ENCODE measurements at places on chromosomes 7 and 10.

DNA sequence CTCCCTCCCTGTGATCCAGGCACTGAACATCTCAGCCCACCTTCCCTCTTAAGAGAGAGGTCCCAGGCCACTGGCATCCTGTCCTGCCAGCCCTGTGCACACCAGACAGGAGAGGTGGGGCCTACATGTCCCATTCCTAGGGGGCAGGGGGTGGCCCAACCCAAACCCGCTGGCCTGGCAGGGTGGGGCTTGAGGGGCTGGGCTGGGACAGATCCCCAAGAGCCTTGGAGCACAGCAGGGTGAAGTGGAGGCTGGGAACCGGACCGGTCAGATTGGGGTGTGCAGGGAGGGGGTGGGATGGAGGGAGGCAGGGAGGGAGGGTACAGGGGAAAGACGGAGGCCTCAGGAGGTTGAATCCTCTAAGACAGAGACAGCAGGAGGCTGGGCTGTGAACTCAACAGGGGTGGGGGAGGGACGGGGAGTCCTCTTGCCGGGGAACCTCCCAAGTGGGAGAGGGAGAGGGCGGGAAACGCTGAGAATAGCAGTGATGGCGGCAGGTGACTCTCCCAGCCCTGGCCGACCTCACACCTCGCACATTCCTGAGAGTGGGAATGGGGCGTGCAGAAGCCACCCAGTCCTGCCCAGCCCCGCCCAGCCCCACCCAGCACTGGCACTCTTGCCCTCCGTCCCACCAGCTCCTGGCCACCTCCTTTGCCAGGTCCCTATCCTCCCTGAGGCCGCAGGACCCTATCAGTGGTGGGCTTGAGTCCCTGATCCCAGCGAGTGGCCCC, 6.7 kb downstream of the TSC22D4 start:
- DNase-seq: no peak

DNA sequence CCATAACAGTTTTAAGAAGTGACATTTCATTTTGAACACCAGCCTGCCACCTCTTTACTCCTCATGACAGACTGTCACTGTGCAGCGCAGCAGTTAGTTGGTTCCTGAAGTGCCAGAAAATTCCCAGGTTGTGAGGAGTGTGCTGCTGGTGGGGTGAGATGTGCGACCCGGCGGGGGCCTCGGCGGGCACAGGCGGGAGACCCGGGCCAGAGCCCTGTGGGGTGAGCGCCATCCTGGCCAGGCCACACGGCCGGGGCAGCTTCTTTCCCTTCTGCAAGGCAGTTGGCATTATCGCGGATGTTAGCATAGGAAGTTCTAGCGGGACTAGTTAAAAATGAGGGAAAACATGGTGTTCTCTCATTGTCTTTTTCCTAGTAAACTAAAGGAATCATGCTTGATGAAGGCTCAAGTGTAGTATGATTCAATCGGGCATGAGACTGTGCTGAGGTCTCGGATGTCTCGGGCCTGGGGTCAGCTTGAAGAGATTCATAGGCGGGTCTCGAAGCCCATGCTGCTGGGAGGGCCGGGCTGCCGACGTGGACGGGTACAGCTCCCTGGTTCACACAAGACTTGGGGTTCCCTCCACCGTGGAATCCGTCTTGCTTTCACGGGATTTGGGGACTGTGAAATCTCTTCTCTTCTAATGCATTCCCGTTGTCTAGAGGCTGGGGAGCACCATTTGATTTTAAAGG, 56.1 kb downstream of the MGMT start:
- no peak for DNase-seq

DNA sequence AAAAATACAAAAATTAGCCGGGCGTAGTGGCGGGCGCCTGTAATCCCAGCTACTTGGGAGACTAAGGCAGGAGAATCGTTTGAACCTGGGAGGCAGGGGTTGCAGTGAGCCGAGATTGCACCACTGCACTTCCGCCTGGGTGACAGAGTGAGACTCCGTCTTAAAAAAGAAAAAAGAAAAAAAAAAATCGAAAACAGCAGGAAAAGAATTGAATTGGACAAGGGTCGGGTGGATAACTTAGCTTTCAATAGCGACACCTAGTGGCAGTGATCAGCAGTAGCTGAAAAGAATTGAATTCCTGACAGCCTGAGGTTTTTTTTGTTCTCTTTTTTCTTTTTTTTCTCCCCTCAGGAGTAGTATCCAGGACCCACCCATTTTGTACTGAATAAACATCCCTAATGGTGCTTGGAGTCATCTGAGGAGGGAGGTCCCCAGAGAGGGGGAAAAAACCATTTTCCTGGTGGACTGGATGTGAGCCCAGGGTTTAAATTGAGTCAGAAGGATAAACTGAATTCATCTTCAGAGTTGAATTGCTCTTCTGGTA, 55.1 kb downstream of the CYCS start:
- DNase-seq: no peak

GRCh38 chr7:156257904-156258303, 382.7 kb upstream of the RNF32 start:
- no peak for DNase-seq

DNA sequence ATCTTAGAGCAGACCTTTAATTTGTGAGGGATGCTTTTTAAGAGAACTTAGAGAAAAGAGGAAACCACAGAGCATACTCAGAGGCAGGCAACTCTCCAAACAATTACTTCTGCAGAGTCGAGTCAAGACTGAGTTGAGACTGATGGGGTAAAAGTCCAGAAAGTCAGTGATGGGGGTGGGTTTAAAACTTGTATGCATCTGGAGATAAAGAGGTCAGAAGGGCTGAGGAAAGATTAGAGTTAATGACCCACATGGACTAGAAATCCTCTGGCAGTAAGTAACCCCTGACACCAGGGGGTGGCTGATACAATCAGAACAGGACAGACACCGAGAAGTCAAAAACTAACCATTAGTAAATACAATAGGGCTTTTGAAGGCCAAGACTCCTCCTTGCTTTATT, 42.4 kb upstream of the SEPTIN7 start:
- no peak for DNase-seq

DNA sequence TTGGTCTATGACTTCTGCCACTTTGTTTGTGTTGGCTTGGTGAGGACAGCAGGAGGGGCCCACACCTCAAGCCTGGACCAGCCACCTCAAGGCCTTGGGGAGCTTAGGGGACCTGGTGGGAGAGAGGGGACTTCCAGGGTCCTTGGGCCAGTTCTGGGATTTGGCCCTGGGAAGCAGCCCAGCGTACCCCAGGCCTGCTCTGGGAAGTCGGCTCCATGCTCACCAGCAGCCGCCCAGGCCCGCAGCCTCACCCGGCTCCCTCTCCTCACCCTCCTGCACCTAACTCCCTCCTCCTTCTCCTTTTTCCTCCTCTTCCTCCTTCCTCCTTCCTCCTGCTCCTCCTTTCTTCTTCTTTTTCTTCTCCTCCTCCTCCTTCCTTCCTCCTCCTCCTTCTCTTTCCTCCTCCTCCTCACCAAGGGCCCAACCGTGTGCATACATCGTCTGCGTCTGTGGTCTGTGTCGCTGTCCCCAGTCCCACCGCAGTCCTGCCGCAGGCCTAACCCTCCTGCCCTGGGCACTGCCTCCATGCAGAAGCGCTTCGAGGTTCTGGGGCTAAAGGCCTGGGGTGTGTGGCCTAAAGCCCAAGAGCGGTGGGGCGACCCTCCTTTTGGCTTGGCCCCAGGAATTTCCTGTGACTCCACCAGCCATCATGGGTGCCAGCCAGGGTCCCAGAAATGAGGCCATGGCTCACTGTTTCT, 5.3 kb downstream of the EN2 start:
- DNase-seq: peak; percentile 59

DNA sequence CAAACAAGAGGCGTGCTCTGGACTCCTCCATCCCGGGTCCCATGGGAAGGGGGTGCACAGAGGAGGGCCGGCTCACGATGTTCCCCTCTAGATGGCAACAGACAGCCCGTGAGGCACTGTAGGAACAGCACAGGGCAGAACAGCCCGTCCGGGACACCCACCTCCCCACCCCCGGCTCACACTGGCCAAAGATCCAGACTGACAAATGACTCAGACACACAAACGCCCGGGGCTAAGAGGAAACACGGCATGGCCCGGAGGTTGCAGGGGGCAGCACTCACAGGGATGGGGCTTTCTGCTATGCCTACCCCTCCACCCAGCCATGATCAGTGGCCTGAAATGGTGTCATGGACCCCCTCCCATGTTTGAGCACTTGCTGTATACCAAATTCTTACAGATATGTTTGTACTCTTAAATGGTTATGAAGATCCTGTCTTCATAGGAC, 4.9 kb upstream of the ELN start:
- no peak for DNase-seq

DNA sequence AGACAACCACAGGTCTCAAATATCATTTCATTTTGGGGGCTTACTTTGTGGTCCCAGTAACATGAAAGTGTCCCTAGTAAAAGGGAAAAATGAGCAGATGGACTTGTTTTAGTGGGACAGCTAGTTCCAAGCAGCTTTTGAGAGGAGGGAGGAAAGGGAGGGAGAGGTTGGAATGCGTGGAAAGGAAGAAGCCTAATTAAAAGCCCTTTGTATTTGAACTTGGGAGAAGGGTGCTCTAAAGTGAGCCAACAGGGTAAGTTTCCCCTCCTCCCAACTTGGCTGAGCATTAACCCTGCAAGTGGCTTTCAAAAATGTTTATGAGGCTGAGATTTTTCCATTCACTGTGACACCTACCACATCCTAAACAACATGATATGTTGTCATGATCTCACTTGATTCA, 38.8 kb upstream of the LYZL1 start:
- DNase-seq: no peak

GRCh38 chr10:4312051-4312835, 513.8 kb upstream of the AKR1E2 start:
- DNase-seq: no peak

DNA sequence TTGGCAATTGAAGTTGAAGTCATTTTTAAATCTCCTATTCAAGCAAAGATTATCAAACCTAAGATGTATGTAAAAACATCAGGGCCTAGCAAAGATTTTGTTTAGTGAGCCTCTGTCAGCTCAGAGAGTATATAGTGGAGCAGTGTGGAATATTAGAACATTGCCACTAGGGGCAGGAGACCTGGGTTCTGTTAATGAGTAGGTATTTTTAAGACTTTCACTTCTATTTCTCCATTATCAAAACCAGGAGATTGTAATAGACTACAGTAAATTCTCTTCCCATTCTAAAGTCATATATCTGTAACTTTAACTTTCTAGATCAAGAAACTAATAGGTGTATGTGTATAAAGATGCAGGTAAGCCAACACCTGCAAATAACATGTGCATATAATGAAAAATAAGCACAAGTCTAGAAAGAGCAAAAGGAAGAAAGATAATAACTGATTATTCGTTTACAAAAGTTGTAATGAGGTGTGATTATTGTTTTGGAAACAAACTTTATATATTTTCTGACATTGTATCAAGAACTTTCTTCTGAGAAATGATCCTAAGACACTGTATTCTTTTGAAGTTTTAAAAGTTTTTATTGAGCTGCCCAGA, 64.4 kb downstream of the KCND2 start:
- no peak for DNase-seq

- DNase-seq: no peak
Measured at GRCh38 chr7:92460510-92460909, 13.2 kb downstream of the GATAD1 start.

DNA sequence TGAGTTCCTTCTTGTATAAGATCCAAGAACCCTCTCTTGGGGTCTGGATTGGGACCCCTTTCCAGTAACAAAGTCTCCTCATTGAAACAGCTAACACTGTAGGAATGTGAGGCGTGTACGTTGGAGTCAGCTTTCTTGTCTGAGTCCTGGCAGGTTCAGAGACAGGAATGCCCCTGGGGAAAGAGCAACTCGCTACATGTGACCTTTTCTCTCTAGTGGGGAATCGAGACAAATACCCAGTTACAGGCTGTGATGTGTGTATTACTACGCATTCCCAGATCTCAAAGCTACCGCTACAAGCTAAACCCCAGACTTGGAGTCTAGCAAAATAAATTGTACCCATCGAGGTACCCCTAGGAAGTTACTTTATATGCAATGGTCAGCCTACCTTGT, 85.6 kb upstream of the FRMD4A start:
- DNase-seq: no peak

DNA sequence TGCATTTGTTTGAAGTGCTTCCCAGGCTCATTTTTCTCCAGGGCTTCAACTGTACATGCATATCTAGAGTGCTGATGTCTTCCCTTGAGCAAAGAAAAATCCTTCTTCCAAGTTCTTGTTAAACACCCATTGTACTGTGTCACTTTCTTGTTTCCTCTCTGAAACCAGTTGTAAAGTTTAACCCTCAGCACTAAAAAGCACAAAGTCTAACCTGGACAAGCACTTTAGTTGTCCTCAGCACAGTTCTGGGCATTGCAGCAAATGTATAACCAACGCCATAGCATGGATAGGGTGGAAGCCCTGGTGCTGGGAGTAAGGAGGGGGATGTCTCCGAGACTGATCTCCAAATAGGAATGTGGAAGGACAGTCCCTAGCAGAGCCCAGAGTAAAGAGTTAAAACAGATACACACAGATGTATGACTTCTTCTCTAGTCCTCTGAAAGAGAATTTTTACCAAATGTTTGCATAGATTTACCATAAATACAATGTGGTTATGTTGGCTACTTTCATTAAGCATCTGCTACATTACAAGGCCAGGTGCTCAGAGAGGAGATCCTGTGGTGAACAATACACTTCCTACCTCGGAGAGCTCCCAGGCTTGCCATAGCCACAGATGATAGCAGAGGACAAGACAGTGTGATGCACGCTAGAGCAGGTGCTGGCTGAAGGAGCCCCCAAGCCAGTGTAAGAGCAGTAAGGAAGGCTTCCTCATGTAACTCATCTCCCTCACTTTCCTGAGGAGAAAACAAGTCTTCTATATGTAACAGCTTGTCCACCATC, 57.0 kb downstream of the DNAJC12 start:
- no peak for DNase-seq

GRCh38 chr7:10257438-10257837, 716.2 kb upstream of the PHF14 start:
- no peak for DNase-seq

DNA sequence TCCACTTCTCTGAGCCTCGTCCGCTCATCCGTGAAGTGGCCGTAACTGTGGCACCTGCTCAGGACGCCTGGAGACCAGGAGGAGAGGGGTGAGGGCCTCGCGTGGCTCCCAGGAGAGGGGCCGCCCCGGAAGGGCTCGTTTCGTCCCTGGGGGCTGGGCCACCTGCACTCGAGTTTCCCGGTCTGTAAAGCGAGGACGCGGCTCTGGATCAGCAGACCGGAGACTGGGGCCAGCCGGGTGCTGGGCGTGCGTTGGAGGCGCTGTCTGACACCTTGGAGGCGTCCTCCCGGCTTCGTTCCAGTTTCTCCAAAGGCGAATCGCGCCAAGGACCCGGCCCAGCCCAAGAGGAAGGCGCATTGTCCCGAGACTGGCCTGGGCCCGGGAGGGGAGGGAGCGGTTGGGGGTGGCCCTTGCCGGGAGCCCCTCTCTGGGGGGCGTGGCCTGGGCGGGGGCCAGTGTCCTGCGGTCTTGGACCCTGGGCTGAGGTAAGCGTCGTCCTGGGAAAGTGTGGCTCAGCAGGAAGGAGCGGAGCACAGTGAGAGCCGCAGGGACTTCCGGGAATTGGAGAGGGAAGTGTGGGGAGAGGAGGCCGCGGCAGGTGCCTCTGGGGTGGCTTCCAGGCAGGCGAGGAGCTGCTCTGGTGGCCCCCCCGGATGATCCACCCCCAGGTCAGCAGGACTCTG, 89.6 kb downstream of the FOXL3 start:
- peak; percentile 59 for DNase-seq

- no peak for DNase-seq
Measured at GRCh38 chr7:66348959-66349358, 143.8 kb downstream of the TPST1 start.

- peak; percentile 44 for DNase-seq
Measured at GRCh38 chr10:131860806-131861440, 39.9 kb upstream of the PPP2R2D start.

- DNase-seq: peak; percentile 38
Measured at GRCh38 chr10:132912713-132913558, 29.4 kb downstream of the CFAP46 start.

GRCh38 chr7:77561352-77561751, 24.3 kb downstream of the PTPN12 start:
- no peak for DNase-seq
